ENCODE measurements at places on chromosomes 2 and 18. TPM values are rescaled to one million over a fixed set of nuclear protein-coding genes. Genes with fewer than 3 reads are reported as not detected.

RTP5 gene
- not detected for total RNA-seq

EFEMP1 gene
- 47.0 TPM for total RNA-seq

PPP1CB gene
- 133 TPM for total RNA-seq

CAPN10 gene
- 13.3 TPM for total RNA-seq

ZNF514 gene
- total RNA-seq: 7.5 TPM

SCYGR6 gene
- not detected for total RNA-seq

OSR1 gene
- 9.0 TPM for total RNA-seq

HOXD9 gene
- total RNA-seq: 1.7 TPM

CFAP53 gene
- total RNA-seq: 0.33 TPM

CD8B2 gene
- not detected for total RNA-seq

B3GNT7 gene
- 2.3 TPM for total RNA-seq

CABYR gene
- 11.7 TPM for total RNA-seq

GPN1 gene
- 59.4 TPM for total RNA-seq

SP140L gene
- total RNA-seq: 4.1 TPM

SETBP1 gene
- 0.82 TPM for total RNA-seq

MTCL1 gene
- total RNA-seq: 65.5 TPM

TMEM178A gene
- 0.10 TPM for total RNA-seq

RAB11FIP5 gene
- total RNA-seq: 35.3 TPM

TSPYL6 gene
- total RNA-seq: not detected
